ENCODE measurements at places on chromosomes 6 and 20.

DNA sequence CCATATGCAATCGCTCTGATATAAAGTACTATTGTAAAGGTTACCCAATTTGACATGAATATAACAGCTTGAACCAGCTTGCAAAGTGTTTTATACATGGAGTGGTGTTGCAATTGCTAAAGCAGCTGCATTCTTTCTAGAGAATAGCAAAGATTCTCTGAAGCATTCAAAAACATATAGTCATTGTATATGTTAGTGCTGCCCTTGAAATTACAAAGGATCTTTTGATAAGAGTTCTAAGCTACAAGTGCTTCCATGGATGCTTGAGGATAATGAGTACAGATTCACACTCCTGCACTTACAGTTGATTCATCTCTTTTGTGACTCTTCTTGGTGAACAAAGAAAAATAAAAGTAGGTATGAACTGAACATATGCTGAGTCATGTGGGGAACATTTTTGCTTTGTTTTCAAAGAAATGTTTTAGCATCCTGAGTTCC is 175.7 kb downstream of the ALDH8A1 start:
- no peak for DNase-seq

DNA sequence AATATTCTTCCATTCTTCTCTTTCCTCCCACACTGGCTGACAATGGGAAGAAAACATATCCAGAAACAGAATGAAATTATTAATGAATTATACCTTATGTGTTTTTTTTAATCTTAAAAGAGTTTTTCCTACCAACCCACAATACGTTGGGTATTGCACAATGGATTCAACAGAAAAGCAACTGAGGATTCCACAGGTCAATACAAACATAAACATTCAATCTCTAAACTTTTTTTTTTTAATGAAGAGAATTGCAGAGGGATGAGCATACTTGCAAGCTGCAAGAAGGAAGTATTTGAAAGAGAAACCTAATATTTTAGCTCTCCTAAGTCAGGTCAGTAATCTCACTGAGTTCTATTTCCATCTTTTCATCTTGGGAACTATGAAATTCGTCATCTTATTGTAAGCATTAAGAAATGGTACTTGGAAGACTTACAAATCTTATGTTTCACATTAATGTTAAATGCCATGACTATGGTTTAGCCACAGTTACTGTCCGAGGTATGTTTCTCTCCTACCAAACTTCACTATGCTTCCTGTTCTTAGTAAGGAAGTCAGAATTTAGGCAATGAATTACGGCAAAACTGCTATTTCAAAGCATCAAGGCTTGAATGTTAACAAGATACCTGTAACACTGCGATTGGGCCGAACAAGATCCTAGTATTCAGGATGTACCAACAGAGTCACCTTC is 100.8 kb downstream of the HIVEP2 start:
- DNase-seq = no peak

- peak; percentile 51 for DNase-seq
Measured at GRCh38 chr6:90078513-90079289, 184.4 kb downstream of the GJA10 start.

- no peak for DNase-seq
Measured at GRCh38 chr6:84685983-84686584, 78.3 kb downstream of the TBX18 start.

GRCh38 chr6:26412228-26412627 is 10.2 kb downstream of the BTN3A1 start:
- no peak for DNase-seq

DNA sequence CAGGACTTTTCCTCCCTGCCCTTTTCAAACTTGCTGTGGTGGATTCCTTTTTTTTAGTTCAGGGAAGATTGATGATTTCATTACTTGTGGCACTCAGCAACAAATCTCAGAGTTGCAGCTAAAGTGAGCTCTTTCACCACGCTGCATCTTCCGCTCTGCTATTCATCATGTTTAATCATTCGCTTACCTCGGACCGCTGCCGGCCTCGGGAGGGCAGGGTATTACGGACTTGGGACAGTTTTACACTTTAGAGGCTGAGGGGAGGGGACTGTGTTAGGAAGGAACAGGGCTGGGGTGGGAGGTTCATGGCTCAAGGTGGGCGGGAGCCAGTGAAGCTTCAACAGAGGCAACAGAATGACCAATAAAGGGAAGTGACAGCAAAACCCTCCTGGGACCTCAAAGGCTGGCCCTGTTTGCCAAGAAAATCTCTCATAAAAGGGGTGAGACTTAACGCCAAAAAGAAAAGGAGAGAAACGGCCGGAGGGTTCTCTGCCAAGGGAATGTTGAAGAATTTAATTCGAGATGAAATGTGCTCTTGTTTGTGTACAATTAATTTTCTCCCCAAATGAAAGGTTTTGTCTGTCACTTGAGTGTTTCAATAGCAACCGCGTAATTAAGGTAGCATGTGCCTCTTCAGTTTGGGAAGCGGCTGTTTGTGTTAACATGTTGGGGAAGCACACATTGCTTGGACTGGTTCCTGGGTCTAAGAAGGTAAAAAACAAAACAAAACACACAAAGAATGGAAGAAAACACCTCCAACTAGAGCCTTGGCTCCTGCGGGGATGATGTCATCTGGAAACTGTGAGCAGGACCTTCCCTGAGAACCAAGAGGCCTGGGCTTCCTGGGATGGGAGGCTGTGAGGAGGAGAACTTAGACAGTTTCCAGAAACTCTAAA is 72.5 kb upstream of the SULF2 start:
- DNase-seq = no peak

GRCh38 chr20:43988867-43989266 is 74.2 kb downstream of the TOX2 start:
- DNase-seq = no peak

DNA sequence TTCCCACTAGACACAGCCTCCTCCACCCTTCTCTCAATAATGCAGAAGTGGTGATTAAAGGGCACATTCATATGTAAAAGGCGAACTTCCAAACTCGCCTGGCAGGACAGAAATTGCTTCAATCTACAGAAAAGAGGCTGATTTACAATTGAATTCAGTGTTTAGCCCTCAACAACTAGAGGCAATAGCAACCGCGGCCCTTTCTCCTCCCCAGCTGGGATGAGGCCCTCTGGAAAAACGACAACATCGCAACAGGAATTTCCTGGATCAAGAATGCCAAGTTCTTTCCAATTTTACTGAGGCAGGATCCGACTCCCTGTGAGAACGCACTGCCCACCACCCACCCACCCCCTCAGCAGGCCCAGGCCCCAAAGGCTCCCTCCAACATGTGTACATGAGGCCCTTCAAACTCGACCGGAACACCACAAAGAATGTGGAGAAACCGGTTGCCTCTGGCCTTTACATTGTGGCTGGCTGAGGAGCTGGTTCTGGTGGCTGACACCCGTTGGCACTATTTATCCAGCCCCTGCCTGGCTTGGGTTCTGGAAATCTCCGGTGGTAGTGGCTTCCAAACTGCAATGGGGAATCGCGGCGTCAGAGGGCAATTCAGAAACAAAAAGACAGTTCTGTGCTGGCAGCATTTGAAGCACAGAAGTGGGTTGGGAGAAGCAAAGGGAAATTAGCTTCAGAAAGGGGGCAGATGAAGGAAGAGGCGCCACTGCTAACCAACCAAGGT is 36.8 kb downstream of the ZMYND8 start:
- DNase-seq = no peak

DNA sequence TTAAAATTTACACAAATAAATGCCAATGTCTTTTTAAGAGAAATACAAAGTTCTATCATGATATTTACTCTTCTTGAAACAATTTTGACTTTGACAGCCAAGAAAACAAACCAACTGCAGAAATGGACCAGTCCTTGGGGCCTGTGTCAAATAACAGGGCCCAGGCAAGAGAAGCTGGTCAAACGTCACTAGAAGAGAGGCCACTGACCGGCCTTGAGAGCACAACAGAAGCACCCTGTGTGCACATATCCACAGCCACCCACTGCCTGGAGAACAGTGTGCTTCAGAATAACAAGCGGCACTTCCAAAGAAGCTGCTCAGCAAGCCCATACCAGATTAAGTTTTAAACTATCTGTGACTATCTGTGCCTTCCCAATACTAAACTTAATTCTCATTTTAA is 14.8 kb downstream of the APMAP start:
- DNase-seq = no peak

DNA sequence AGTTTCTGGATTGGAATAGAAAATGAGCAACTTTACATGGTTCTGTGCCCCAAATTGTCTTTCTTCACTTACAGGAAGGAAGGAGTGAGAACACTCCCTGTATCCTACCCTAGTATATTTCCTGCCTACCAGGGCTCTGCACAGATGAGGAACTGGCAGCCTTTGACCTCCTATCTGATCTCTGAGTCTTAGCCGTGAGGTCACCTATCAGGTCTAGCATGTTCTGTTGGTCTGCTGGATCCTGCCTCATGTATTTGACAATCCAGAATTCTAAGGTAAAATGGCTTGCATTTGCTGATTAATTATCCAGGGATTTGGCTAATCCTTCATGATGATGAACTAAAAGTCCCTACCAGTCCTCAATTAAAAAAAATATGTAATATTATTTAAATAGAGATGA is 35.0 kb upstream of the TRAM2 start:
- DNase-seq = no peak

DNA sequence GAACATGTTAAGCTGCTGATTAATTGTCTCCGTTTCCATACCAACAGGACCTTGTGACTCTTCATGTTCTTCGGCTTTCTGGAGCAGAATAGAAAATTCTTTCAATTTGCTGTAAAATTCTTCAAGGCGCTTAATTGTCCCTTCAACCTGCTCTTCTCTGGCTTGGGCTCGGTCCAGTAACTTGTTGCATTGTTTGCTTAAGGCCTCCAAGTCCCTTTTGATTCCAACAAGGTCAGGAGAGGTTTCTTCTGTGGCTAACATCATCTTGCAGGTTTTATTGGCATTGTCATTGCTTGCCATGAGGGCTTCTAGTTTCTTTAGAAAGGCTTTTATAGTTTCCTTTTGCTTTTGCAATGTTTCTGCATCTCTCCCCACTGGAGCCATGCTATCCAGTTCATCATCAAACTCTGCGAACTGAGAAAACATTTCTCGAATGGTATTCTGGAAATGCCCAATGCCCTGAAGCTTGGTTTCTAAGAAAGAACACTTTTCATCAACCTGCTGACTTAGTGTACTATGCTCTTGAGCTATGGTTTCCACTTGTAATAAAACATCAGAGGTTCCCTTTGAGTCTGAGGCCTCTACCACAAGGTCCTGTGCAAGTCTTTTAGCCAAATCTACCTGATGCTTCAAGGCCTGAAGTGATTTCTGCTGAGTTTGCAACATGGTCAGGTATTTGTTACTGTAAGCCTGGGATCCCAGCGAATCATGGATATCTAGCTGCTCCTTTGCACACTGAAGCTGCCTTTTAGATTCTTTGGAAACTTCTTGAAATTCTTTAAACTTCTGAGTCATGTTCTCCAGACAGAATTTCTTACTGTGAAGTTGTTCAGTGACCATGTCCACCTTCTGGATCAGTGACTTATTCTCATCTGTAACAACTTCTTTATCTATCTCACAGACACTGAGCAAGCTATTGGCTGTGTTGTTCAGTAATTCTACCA is 90.2 kb downstream of the DST start:
- DNase-seq = no peak

GRCh38 chr20:18388860-18389259 is 78.0 kb downstream of the DZANK1 start:
- DNase-seq = no peak

GRCh38 chr20:50924261-50924920 is 6.8 kb downstream of the ADNP start:
- no peak for DNase-seq

DNA sequence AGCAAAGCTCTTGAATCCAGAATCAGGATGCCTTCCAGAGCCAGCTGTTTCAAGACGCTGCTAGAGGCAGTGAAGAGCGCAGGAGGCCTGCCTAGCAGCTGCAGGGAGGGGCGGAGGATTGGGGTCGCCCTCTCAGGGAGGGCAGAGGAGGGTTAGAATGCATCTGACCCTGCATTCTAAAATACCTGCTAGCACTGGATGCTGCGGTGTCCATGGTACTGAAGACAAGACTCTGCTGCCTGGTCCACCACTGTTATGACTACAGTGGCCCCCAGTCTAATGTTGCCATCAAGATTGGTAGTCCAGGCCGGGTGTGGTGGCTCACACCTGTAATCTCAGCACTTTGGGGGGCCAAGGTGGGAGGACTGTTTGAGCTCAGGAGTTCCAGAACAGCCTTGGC is 193.7 kb upstream of the PROKR2 start:
- no peak for DNase-seq

- no peak for DNase-seq
Measured at GRCh38 chr6:165661664-165662025, 1.4 kb downstream of the PDE10A start.

GRCh38 chr6:129766959-129767728 is 57.2 kb upstream of the ARHGAP18 start:
- DNase-seq = peak; percentile 65

DNA sequence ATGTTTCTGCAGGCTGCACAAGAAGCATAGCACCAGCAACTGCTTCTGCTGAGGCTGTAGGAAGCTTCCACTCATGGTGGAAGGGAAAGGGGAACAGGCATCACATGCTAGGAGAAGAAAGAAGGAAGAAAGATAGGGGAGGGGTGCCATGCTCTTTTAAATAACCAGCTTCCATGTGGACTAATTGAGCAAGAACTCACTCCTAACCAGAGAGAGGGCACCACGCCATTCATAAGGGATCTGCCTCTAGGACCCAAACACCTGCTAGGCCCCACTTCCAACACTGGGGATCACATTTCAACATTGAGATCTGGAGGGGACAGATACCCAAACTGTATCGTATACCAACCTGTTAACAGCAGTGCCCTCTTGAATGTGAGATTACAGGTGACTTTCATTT is 46.9 kb upstream of the ARMC2 start:
- no peak for DNase-seq

- no peak for DNase-seq
Measured at GRCh38 chr6:2503816-2504494, 246.8 kb downstream of the MYLK4 start.

GRCh38 chr6:144013486-144013909 is 5.4 kb upstream of the PLAGL1 start:
- DNase-seq = peak; percentile 62

DNA sequence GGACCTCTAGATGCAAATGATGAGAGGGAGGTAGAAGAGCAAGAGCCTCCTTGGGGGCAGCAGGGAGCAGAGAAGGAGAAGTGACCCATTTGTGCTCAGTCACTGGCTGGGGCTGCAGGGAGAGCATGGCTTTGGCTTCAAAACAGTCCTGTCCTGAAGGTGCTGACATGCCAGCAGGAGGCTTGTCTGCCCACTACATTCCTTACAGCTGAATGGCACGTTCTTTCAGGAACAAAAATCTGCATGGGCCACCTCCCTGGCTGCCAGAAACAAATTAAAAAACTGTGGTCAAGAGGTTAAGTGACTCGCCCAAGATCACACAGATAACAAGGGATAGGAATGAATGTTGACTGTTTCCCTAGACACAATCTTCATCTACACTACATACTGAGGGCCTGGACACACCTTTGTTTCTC is 188.8 kb downstream of the HIVEP2 start:
- DNase-seq = no peak

DNA sequence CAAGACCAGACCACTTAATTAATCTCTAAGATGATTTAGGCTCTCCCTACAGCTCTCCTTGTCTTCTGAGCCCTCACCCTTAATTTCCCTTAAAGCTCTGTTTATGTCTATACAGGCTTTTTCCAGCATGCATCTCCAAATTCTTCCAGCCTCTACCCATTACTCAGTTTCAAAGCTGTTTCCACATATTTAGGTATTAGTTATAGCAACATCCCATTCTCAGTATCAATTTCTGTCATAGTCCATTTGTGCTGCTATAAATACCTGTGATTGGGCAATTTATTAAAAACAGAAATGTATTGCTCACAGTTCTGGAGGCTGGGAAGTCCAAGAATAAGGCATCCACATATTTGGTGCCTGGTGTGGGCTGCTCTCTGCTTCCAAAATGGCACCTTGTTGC is 2.3 kb upstream of the SERPINB1 start:
- DNase-seq = no peak
